Stimulated activated CD4-positive, alpha-beta T cell treated with anti-CD3 and anti-CD28 coated beads, Interleukin-2, amount 100 ng/mL, for 4 hours (primary cell): ENCODE measurements at places on chromosomes 1 and 21.

DNA sequence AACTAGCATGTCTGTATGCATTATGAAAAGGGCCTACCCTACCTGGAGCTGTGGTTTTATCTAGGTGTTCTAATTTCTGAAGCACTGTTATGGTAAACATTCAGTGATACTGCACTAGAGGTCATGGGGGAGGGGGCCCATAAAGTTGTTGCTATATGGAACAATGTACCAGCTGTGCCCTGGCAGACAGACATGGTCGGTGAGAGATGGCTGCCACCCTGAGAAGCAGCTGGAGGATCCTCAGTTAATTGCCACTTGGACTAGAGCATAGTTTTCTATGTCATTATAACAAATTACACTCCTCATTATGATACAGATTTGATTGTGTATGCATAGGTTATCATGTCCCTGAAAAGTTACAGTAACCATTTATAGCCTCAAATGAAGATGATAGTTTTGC, 45.4 kb downstream of the ILDR2 start:
- no peak for DNase-seq

GRCh38 chr1:7526196-7526866, 244.8 kb upstream of the VAMP3 start:
- no peak for DNase-seq

- DNase-seq: no peak
Observed at GRCh38 chr1:19166066-19166465, 44.0 kb downstream of the UBR4 start.

DNA sequence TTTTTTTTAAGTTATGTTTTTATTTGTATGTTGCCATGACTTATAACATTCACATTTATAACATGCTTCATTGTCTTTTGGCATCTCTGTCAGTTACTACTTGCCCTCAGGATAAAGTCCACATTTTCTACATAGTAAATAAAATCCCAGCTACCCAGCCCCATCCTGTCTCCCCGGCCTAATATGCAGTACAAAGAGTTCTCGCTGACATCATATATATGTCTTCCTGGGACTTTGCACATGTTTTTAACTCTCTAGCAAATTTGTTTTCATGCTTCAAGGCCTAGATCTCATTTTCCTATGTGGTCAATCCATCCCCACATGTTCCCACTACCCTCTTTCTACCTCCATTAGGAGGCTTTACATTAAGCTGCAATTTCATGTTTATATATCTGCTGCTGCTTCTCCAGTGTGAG, 33.0 kb upstream of the IVNS1ABP start:
- DNase-seq: no peak

- no peak for DNase-seq
Observed at GRCh38 chr1:3349968-3350299, 104.5 kb upstream of the ARHGEF16 start.

GRCh38 chr1:114745291-114745690, 12.5 kb downstream of the CSDE1 start:
- DNase-seq: no peak

DNA sequence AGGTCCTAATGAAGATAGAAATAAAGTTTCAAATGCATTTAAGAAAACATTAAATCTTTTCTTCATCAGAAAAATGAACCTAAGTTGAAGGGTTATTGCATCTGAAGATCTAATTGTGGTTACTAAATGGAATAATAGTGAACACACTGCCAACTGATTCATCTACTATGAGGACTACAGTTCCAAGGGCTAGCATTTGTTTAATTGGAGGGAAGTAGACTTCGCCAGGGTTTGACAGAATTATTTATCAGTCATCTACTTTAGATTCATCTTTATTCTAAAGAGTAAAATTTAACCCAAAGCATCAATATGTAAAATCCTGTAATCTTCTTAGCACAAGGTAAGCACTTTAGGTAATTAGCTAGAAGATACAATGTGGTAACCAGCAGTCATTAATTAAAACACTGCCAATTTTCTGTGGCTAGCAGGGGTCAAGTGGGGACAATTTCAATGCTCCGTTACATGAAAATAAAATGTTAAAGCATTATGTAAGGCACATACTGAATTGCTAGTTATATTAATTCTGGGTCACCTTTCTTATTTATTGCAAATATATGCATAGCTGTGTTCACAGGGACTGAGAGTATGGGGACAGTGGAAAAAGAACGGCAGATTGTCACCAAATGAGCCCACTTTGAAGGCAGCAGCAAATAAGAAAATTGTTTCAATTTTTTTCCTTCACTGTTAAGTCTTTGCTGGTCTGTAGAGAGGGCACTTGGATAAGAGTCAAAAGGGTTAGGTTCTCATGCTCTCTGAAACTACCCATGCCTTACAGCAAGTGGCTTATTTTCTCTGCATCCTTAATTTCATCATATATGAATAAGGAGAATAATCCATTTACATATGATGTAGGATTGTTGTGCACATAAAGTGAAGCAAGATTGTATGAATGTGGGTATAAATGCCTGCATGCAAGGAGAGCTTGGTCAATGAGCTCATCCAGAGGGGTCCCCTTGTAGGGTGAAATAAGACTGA, 416.0 kb downstream of the PCP4 start:
- DNase-seq: no peak

GRCh38 chr1:74853756-74854155, 120.8 kb downstream of the TYW3 start:
- no peak for DNase-seq

GRCh38 chr1:1402072-1402900, 3.2 kb upstream of the CCNL2 start:
- DNase-seq: no peak

DNA sequence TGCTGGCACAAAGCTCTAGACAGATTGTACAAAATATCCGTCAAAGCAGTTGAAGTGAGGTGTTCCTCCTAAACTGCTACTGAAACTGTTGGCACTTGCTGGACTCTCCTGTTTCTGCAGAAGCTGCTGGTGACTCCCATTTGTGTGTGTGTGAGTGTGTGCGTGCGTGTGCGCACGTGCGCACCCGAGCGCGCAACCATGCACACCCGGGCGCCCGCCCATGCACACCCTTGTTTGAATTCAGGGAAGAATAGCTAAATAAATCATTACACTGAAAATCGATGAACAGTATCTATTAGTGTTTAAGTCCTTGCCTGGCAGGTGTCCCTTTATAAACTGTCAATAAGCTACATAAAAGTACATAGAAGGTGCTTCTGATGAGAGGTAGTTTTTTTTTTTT, 156.4 kb upstream of the B3GALT2 start:
- no peak for DNase-seq

GRCh38 chr1:32413507-32414185, 19.4 kb upstream of the BSDC1 start:
- peak; percentile 69 for DNase-seq

DNA sequence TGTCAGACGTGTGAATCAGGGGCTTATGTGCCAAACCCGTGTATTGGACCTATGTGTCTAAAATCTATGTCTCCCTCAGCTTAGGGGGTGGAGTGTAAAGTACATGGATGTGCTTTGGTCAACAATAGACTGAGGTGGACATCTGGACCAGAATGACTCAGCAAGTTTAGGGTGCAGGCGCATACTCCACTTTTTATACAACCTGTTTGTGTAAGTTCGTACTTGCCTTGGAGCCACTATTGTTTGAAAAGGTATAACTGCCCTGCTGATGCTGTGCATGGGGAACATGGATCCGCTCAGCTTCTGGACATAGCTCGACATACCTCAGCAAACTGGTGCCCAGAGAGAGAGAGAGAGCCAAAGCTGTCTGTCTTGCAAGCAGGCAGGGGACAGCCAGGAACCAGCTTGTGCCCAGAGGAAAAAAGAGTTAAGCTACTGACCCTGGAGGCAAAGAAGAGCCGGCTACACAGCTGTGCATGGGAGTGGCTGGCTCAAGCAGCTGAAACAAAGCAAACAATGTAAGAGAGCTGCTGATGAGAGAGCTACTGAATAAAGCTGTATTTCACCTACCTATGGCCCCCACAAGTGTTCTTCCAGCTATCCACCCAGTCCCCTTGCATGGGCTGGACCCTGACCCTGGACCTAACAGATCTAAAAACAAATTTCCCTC, 41.2 kb downstream of the GJA5 start:
- DNase-seq: no peak

GRCh38 chr1:8330271-8331125, 12.6 kb downstream of the SLC45A1 start:
- no peak for DNase-seq
